Ammon's horn (tissue), 1 donor: ENCODE measurements at places on chromosomes 3 and 15.

- no peak for DNase-seq
These were observed 28.3 kb upstream of the BHLHE40 start for GRCh38 chr3:4950948-4951347.

GRCh38 chr15:92839696-92840095, 60.4 kb upstream of the CHD2 start:
- no peak for DNase-seq

- no peak for DNase-seq
These were observed 29.7 kb upstream of the MTMR10 start for GRCh38 chr15:31021067-31021665.

- no peak for DNase-seq
These were observed 28.3 kb downstream of the CMSS1 start for GRCh38 chr3:99845999-99846398.

DNA sequence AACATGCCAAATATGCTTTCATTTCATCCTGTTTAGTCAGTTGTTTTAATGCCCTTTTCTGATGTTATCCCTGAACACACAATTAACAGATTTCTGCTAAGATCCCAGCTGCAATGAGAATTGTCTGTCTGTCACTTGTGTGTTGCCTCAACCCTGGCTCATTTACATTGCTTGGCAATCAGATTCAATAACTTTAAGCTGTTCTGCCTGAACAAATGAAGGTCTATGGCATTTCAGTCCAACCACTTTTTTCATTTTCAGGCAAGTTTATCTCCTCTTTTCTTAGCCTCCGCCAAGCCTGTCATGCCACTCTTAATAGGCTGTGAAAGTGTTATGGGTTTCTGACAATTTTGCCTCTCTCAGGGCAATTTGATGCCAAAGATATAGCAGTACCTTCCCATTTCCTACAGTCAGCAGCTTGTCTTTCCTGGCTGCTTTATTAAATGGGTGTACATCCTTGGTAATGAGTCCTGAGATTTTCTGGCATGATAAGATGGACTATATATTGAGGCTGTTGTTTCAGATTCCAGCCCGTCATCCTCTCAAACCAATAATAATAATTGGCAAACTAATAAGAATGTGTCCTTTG, 68.7 kb upstream of the ADAMTS9 start:
- no peak for DNase-seq

DNA sequence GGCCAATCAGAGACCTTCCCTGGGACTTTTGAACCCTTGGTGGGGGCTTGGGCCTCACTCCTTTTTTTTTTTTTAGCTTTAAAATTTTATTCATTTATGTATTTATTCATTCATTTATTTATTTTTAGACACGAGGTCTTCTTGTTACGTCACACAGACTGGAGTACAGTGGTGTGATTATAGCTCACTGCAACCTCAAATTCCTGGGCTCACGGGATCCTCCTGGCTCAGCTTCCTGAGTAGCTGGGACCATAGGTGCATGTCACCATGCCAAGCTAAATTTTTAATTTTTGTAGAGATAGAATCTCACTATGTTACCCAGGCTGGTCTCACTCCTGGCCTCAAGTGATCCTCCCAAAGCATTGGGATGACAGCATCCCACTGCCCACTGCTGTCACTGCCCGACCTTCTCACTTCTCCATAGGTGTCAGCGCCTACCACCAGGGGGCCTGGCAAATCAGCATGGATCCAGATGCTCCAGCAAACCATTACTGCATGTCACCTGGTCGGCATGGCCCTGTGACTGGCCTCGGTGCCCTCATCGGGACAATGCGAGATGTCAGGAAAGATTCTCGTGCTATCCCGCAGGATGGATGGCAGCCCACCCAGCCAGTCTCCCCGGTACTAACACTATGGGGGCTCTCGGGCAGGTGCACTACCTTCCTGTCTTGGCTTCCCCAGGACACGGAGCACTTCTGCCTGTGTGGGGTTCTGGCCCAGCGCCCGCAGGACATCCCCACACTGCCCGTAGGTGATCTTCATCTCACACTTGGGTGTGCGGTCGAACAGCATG, 3.0 kb downstream of the MYL3 start:
- DNase-seq, result no peak

DNA sequence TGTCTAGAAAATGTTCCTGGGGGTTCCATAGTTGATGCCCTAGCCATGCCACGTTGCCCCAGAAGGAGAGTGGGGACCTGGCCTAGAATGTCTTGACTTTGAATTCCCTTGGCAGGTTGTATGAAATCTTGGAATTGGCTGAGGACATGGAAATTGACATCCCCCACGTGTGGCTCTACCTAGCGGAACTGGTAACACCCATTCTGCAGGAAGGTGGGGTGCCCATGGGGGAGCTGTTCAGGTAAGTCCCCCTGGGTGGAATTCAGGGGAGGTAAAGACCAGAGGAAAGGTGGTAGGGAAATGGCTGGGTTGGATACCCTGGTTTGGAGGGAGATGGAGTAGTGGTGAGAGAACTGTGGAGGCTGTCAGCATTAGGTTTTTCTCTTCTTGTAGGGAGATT, 8.9 kb upstream of the FAM131A start:
- DNase-seq, result no peak

DNA sequence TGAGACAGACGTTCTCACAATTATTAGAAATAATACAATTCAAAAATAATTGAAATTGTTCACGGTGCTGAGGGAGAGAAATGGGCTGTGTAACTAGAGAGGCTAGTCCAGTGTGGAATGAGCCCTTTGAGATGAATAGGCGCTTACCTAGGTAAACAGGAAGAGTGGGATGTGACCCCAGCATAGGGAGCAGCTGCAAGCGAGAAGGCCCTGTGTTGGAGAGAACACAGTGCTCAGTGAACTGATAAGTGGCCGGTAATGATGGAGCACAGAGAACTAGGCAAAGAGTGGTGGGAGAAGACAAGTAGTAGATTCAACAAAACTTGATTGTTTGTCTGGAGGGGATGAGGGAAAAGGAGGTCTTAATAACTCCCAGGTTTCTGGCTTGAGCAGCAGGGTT, 103.9 kb downstream of the HCN4 start:
- DNase-seq, result no peak

DNA sequence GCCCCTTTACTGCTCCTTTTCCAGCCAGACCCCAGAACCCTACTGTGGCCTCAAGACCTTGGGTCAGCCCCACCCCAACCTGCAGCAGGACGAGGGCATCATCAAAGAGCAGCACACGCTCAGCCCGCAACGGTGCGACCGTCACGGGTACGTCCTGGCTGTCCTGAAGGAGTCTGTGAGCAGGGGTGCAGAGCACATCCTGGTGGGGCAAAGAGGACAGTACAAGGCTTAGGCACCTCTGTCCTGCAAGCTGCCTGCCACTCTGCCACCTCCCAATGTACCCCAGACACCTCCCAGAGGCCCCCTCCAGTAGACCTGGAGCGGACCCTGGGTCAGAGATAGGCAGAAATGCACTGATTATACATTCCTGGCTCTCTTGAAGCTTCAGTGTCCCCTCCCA, 8.0 kb downstream of the ALS2CL start:
- DNase-seq, result no peak
